ENCODE measurements at places on chromosomes 12 and 14.

GRCh38 chr12:93347054-93347785 lies 30.5 kb upstream of the NUDT4 start:
- no peak for DNase-seq

- DNase-seq, result no peak
These were observed 188.2 kb upstream of the DYRK2 start for GRCh38 chr12:67460388-67460787.

DNA sequence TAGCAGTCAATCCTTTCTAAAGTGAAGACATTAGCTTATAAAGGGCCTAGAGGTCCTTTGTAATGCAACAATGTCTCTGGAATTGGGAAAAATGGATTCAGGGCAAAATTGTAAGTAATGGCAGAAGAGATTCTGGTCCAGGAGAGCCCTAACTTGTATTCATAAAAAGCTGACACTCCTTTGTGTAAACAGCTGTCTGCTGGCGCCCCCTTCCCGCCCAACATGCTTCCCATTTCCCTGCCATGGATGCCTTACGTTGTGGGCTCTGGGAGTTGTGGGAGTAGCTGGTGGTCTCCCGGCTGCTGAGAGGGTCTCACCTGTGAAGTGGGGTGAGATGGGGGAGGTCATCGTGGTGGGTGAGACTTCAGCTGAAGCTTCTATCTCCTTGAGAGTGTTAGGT lies 2.3 kb downstream of the ACRBP start:
- DNase-seq, result no peak

GRCh38 chr12:111121840-111122239 lies 201.5 kb upstream of the MYL2 start:
- DNase-seq, result no peak

- no peak for DNase-seq
These were observed 100.8 kb downstream of the TAOK3 start for GRCh38 chr12:118271770-118272417.

- no peak for DNase-seq
These were observed 17.4 kb downstream of the IGF1 start for GRCh38 chr12:102462795-102463465.

DNA sequence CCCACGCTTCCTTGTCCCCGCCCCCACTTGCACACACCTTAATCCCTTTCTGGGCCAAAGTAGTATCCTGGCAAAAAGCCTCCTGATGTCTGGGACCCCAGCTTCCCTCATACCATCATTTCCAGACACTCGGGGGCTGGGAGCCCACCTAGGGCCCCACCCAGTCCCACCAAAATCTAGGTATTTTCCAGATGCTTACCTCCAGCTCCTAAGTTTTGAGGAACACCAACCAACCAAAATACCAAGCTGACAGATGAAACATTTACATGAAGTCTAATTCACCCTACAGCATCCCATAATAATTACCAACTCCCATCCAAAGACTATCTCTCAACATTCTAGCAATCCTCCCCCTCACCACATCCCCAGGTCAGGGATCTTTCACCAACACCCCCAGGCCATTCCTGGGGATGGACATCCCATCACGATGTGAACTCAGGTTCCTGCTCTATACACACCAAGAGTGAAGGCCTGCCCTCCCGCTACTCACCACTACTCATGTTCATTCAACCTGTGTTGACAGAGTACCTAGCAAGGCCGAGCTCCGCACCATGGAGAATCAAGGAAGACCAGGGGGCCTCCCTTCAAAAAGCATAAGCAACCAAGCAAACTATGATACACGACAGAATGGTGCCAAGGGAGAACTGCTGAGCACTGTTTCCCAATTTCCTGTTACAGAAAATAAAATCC lies 1.6 kb upstream of the CHD4 start:
- DNase-seq, result peak; percentile 55

DNA sequence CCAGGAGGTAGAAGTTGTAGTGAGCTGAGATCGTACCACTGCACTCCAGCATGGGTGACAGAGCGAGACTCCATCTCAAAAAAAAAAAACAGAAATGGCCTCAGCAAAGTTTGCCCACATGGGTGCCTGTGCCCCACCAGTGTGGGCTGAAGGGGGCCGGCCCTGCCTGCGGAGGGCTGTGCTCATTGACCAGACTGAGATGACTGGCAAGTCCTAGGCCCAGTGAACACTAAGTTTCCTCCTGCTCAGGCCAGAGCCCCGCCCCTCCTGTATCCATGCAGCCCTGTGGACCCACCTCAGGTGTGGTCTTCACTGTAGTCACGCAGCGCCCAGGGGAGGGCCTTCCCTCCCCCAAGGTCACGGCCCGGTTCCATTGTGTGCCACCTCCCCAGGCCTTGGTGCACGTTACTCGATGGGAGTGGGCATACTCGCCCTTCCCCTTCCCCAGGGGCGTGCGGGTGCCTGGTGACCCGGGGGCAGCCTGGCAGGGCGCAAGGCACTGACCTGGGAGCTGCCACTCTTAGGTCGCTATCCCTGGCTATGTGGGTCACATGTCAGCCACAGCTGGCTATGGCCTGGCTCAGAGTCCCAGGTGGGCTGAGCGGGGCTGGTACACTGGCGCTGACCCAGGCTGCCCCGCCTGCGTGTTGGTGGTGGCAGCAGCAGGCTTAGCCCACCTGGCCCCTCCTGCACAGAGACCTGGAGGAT lies 16.1 kb downstream of the INF2 start:
- DNase-seq, result no peak

GRCh38 chr12:26746121-26746714 lies 86.8 kb downstream of the ITPR2 start:
- DNase-seq, result no peak

- no peak for DNase-seq
These were observed 49.2 kb downstream of the FBRSL1 start for GRCh38 chr12:132539016-132539773.

DNA sequence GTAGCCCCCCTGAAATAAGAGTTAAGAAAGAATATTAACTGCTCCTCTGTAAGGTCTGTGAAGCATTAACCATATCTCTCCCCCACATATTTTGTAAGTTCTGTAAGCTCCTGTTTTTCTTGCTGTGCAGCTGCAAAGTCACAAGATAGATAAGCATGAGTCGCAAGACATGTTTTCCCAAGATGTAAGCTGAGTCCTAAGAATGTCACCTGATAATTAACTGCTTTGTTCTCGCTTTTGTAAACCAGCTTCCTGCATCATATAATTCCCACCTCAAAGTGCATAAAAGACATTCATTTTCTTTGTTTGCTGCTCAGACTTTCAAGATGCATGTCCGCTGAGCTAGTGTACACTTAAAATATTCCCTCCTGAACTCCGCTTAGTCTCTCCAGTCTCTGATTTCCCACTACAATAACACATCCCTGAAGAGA lies 27.0 kb upstream of the PHC1 start:
- DNase-seq, result no peak

DNA sequence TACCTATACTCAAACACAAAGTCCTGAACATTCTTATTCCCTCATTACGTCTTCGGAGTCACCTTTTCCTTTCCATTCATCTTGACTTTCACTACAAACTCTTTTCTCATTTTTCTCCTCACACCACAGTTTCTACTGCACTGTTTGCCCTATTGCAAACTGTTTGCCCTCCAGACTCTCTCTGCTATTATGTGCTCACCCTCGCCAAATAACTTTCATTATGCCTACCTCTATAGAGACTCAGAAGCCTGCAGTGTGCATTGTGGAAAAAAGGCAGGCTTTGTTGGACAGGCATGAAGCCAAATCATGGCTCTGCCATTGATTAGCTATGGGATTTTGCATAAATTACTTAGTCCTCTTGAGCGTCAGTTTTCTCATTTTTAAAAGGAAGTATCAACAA lies 246.6 kb upstream of the CCDC196 start:
- DNase-seq, result no peak

DNA sequence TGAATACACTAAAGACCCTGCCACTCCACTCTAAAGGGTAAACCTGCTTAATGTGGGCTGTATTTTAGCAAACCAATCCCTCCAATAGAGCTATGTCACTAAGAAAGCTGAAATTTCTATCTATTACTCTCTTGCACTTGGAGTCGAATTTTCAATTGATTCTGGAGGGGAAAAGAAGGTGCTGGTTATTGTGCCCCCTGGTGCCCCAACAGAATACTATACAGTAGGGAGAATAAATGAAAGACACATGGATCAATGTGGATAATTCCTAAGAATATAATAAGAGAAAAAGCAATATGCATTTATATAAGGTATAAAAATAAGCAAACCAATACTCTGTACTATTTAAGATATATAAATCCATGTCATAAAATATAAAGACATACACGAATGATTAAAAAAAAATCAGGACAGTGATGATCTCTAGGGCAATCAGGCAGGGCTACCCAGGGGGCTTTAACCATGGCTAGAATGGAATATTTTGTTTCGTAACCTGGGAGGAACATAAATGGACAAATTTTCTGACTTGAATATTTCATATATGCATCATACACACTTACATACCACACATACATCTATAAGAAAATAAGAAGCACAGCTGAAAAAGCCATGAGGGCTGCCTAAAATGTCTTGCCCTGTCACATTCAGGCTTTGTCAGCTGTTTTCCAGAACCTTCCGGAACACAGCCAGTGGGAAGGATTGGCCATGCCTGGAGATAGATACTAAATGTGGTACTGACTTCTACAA lies 54.4 kb downstream of the EFCAB11 start:
- peak; percentile 48 for DNase-seq

DNA sequence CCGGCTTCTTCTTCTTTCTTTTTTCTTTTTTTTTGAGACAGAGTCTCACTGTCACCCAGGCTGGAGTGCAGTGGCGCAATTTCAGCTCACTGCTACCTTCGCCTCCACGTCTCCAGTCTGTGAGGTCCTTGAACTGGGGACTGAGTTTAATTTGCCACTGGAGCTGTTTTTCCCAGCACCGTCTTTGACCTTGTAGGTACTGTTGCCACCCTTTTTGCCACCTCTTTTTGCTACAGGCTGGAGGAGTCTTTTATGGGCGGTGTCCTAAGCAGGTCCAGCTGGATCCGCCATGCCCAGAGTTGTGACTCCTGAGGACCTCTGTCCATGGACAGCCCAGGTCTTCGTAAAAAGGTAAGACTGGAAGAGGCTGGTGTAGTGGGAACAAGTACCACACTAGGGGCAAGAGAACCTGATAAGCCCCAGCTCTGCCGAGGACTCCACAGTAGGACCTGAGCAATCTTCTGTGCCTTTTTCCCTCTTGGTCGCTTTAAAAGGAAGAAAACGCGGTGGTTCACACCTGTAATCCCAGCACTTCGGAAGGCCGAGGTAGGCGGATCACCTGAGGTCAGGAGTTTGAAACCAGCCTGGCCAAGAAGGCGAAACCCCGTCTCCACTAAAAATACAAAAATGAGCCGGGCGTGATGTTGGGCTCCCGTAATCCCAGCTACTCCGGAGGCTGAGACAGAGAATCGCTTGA lies 946 bp downstream of the RNU4-2 start:
- DNase-seq, result no peak

DNA sequence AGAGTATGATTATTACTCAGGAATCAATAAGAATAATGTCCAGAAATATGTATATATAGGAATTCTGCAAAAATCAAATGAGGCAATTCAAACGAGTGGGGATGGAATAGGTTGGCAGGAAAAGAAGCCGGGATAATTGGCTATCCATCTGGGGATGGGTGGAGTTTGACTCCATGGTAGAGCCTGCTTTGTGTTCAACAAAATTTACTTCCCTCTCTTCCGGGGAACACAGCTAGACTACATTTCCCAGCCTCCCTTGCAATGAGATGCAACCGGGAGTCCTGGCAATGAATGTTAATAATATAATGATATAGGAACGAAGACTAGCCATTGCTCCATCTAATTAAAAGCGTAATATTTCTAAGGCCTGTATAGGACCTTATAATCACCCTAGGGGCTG lies 146.6 kb downstream of the EFCAB11 start:
- DNase-seq, result no peak

DNA sequence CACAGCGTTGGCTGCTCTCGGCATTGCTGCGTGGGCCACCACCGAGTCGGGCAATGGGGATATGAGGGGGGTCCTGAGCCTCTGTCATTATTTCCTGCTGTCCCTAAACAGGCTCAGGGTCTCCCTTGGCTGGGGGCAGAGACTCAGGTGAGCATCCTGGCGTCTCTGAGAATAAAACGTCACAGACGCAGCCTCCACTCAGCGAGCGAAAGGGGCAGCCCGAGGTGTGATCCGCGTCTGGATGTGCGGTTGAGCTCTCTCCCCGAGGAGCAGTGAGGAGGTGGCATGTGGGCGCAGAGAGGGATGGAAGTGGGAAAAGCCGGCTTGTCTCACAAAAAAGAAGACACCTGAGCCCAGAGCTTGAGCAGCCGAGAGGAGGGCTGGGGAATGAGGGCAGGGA lies 62.6 kb downstream of the GALNT9 start:
- DNase-seq, result no peak

GRCh38 chr14:96660123-96660522 lies 137.1 kb upstream of the VRK1 start:
- DNase-seq, result no peak

DNA sequence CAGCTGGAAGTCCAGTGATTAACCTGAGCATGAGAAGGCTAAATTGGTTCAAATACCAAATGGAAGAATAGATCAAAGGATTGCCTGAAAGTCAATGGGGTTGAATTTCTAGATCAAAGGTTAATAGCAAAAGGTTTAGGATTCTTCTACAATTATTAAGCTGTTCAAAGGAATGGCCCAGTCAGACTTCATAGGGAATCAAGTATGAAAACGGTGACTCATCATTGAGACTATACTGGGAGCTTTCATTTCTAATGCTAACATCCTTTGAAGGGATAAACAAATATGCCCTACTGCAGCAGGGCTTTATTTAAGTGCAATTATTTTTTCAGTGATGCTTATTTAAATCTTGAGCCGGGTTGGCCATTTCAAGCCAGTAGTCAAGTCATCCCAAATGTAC lies 152.8 kb downstream of the RIMBP2 start:
- no peak for DNase-seq

DNA sequence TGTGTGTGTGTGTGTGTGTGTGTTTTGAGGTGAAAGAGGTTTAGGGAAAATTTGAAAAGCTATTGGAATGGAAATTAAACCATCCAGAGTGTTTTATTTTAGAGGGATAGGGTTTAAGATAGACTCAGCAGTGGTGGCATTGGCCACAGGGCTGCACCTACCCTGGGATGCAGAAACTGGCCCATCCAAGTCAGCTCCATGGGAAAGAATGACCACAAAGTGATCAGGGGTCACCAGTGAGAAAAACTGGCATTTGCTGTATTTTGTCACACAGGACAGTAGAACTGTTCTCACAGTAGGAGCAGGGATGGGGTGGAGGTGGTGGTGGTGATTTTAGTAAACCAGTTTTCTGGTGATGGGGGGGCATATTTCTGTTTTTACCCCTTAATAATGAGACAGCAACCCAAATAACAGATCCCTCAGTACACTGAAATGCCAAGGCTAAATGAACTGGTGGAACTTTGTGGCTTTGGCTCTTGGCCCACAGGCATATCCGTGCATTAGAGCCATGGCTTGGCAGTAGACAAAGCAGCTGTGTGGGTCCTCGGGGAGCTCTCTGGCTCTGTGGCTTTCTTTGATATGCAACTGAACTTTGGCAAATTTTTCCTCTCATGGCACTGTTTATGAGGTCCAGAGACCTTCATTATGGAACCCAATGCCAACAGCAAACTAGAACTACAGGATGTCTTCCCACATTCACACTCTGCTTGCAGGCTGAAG lies 348.3 kb downstream of the ZFP36L1 start:
- DNase-seq, result no peak

GRCh38 chr12:116719731-116720528 lies 17.9 kb downstream of the SPRING1 start:
- no peak for DNase-seq
